Panc1 (cell line): ENCODE measurements at places on chromosomes 1 and 21. TPM values are rescaled to one million over a fixed set of nuclear protein-coding genes. Genes with fewer than 3 reads are reported as not detected.

The MPL gene
- not detected for total RNA-seq

The ALG14 gene
- 4.1 TPM for total RNA-seq

The CFHR3 gene
- not detected for total RNA-seq

The NCF2 gene
- 0.10 TPM for total RNA-seq

The TMEM54 gene
- total RNA-seq: 61.5 TPM

The SOX13 gene
- total RNA-seq: 53.0 TPM

The DEPDC1 gene
- total RNA-seq: 43.0 TPM

The CGN gene
- 10.2 TPM for total RNA-seq

The LMX1A gene
- total RNA-seq: not detected

The SPRR2E gene
- not detected for total RNA-seq

The WDR64 gene
- not detected for total RNA-seq

The EPHA8 gene
- total RNA-seq: not detected

The FAM72A gene
- 29.2 TPM for total RNA-seq
